DMS153 (cell line): ENCODE measurements at places on chromosomes 1 and 21.

DNA sequence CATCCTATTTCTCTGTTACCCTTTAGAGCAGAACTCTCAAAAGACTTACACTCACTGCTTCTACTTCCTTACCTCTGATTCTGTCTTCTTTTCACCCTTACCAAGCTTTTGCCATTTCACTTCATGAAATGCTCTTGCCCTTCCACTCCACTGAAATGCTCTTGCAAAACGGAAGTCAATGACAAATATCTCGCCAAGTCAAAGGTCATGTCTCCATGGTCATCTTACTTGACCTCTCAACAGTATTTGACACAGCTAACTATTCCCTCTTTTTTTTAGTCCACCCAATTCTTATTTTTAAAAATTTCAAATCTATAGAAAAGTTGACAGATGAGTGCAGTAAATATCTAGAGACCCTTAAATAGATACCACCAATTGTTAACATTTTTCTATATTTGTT lies 107.7 kb downstream of the OLFML2B start:
- DNase-seq, result no peak

- DNase-seq, result no peak
These were observed 112.3 kb downstream of the PRRX1 start for GRCh38 chr1:170776252-170776651.

DNA sequence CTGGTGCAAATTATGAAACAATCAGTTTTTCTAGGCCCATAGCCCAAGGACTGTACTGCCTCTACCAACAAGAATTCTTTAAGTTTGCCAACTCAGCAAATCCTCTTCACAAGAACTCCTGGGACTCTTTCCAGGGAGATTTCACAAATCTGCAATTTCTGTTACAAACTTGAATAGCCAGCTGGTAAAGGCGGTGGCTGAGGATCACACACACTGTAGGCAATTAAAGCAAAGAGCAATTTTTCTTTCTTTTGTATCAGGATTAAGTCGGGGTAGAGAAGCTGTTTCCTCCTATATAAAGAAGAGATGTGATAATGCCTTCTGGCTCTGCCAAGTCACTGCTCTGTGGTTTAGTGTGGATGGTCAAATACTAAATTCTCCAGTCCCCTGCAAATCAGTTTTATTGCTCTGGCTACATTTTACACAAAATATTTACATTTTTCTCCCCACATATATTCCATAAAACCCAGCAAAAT lies 1.7 kb downstream of the ALDH9A1 start:
- DNase-seq, result no peak

DNA sequence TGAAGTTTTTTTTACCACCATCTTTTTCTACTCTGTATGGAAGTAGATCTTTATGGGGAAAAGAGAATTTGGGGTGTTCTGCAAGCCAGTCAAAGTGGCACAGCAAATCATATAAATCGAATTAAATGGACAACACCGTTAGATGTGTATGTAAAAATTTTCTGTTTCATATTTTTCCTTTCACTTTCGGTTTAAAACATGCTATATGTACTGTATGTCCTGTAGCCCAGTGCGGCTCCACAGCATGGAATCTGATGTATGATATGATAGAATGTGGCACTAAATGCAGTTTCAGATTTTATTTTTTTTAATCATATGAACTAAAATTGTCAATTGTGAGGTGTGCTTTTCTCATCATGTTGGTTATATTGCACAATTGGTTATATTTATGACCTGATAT lies 32.9 kb downstream of the RAB4A start:
- no peak for DNase-seq

- no peak for DNase-seq
These were observed 7.0 kb upstream of the VPS26C start for GRCh38 chr21:37273911-37274690.

- DNase-seq, result no peak
These were observed 6.6 kb upstream of the FCRL6 start for GRCh38 chr1:159795534-159795933.

DNA sequence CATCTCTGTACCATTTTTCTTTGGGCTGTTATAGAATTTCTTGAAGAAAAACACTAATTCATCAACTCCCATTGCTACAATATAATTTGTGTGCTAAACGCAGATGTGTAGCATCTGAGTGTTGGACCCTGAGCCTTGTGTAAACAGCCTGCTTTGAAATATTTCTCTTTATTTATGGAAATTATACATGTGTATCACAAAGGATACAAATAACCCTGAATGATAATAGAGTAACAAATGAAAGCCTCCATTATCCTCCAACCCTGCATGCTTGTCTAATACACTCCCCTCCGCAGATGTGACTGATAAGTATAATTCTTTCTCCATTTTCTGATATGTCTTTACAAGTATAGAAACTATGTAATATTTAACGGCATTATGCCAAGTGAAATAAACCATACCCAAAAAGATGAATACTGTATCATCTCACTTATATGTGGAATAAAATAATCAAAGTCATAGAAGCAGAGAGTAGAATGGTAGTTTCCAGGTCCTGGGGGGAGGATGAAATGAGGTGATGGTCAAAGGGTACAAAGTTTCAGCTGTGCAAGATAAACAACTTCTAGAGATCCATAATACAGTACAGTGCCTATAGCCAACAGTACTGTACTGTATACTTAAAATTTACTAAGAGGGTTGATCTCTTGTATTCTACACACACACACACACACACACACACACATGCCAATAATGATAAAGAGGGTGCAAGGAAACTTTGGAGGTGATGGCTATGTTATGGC lies 2.8 kb upstream of the ADAM30 start:
- no peak for DNase-seq

GRCh38 chr1:230643908-230644307 lies 1.6 kb downstream of the COG2 start:
- no peak for DNase-seq

GRCh38 chr1:201059401-201059800 lies 35.9 kb upstream of the KIF21B start:
- no peak for DNase-seq

- peak; percentile 56 for DNase-seq
These were observed 15.4 kb upstream of the GUCA2A start for GRCh38 chr1:42179900-42180329.

GRCh38 chr1:99439433-99440075 lies 175.3 kb downstream of the PLPPR4 start:
- no peak for DNase-seq

DNA sequence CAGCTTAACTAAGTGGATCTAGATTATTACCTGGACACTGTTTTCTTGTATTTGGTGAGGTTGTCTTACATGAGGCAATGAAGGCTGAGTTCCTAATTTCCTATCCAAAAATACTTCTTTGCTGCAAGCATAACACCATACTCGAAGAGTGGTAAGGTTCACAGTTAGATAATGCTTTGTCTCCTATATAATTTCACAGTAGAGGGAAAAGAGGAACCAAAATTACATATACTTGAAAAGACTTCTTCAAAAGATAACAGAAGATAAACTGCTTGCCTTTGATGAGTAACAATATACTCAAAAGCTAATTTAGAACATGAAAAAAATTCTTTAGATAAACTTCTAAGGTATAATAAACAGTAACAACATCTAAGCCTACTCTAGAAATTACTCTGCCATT lies 20.4 kb downstream of the USP33 start:
- DNase-seq, result no peak

DNA sequence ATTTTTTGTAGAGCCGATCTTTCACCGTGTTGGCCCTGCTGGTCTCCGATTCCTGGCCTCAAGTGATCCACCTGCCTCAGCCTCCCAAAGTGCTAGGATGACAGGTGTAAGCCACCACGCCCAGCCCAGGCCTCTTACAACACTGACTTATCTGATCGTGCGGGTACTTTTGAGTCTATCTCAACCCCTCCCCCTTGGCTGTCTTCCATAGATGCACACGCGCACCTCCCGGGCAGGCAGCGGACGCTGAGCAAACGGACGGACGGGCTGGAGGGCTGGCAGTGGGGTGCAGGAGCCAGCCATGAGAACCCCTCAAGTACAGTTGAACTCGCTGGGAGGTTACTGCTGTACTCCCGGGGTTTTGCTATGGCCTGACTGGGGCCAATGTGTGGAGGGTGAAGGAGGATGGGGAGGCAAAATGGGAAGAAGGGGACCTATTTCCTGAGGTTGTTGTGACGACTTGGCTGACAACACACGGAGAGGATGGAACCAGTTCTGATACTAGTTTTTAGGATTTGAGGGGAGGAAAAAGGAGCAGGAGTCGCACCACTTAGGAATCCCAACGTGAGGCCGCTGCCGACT lies 959 bp downstream of the CD58 start:
- DNase-seq, result no peak

GRCh38 chr1:32889731-32890278 lies 3.5 kb downstream of the HPCA start:
- no peak for DNase-seq

DNA sequence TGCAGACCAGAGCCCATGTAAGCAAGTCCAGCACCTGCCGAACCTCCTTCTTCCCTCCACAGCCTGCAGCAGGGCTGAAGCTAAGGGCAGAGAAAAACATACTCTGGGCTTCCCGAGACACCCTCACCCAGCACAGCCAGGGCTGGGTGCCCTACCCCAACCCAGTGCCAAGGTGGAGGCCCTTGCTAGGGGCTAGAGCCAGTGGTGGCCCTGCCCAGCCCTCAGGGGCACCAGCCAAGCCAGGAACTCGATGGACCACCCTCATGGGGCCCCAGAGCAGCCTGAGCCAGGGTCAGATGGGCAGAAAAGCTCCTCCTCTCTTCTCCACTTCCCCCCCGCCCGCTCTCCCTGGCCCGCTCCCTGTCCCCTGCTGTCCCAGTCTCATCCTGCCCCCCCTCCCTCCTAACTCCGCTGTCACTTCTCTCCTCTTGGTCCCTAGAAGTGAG lies 15.9 kb downstream of the TNFRSF25 start:
- no peak for DNase-seq

- no peak for DNase-seq
These were observed 577 bp upstream of the CEP350 start for GRCh38 chr1:179953974-179954492.

GRCh38 chr21:31110430-31110829 lies 72.2 kb upstream of the KRTAP19-8 start:
- DNase-seq, result no peak

- no peak for DNase-seq
These were observed 131.9 kb upstream of the LYPLAL1 start for GRCh38 chr1:219041818-219042217.
